ENCODE measurements at places on chromosomes 3 and 15. TPM values are rescaled to one million over a fixed set of nuclear protein-coding genes. Genes with fewer than 3 reads are reported as not detected.
A peak's percentile ranks its signal among the peaks of the same experiment; 100 is the strongest.

DNA sequence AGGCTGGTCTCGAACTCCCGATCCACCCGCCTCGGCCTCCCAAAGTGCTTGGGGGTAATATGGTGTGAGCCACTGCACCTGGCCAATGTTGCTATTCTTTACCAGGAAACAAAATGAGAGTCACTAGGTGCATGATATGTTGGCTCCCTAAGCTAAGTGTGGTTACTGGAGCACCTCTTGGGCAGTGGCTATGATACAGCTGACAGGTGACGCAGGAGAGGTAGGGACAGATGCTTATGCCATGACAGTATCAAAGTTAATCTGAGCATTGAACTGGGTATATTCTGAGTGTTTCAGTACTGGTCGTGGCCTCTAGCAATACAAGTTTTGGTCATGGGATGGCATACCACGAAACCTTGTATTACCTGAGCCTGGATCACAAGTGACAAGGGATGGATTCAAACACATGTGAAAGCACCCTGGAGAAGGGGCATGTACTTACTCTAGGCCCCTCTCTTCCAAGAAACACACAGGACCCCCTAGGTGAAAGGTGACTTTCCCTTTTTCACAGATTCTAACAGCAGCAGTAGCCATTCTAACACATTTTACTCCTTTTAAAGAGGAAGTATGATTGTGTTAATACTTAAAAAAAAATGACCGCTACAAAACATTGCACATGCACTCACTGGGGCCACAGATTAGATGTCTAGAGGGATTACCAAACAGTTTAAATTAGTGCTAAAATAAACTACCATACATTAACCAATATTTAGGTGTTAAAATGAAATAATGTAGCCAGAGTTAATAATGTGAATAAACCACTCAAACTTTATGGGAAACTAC is 467.3 kb downstream of the SHQ1 start:
- peaks cover 11% of the 10 kb centered on the region for H3K4me1 ChIP-seq
- no peaks in the 10 kb centered on the region for H3K36me3 ChIP-seq
- H3K27me3 ChIP-seq = no peaks in the 10 kb centered on the region
- peak overlapping the region; percentile 30 for H3K4me3 ChIP-seq

DNA sequence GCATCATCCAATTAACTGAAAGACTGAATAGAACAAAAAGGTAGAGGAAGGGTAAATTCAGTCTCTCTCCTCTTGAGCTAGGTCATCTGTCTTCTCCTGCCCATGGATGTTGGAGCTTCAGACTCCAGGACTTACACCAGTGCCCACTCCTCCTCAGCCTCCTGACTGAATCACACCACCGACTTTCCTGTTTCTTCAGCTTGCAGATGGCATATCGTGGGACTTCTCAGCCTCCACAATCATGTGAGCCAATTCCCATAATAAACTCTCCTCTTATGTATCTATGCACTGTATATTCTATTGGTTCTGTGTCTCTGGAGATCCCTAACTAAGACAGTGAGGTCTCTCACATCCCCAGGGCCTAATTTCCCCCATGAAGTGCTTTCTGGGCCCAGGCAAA is 140.4 kb downstream of the CD47 start:
- H3K27me3 ChIP-seq = no peaks in the 10 kb centered on the region
- DNase-seq = no peak
- no peak overlapping the region for H3K4me3 ChIP-seq
- no peaks in the 10 kb centered on the region for H3K4me1 ChIP-seq
- H3K27ac ChIP-seq = no peak overlapping the region

DNA sequence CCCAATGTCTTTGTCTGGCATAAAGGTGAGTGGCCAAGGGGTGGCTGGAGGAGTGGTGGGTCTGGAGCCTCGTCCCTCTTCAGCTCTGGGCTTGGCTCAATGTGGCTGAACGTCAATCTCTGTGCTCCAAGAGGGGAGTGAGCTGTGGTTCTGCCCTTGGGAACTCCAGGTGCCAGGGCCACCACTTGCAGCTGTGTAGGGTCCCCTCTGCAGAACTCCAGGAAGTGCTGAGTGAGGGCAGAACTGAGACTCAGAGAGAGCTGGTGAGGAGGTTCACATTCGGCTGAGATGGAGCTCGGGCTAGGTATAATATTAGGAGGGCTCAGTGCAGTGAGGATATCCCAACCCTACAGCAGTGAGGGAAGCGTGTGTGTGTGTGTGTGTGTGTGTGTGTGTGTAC is 11.6 kb downstream of the DUOX1 start:
- no peaks in the 10 kb centered on the region for H3K27me3 ChIP-seq
- H3K4me1 ChIP-seq = peaks cover 5% of the 10 kb centered on the region
- H3K36me3 ChIP-seq = no peaks in the 10 kb centered on the region
- H3K4me3 ChIP-seq = no peak overlapping the region
- no peak for DNase-seq

- no peaks in the 10 kb centered on the region for H3K27me3 ChIP-seq
- H3K27ac ChIP-seq = no peak overlapping the region
- H3K36me3 ChIP-seq = no peaks in the 10 kb centered on the region
These were observed 228.8 kb upstream of the RGMA start for GRCh38 chr15:93317772-93318171.

- H3K4me3 ChIP-seq = no peak overlapping the region
- peak; percentile 37 for DNase-seq
- H3K27ac ChIP-seq = no peak overlapping the region
- H3K4me1 ChIP-seq = no peaks in the 10 kb centered on the region
These were observed 28.5 kb downstream of the UBE2E1 start for GRCh38 chr3:23834082-23834870.

The CLSTN2 gene
- total RNA-seq = not detected

The IMPG2 gene
- total RNA-seq = 0.11 TPM

The GNAT1 gene
- total RNA-seq = not detected
